ENCODE measurements at places on chromosomes 11 and 22. TPM values are rescaled to one million over a fixed set of nuclear protein-coding genes. Genes with fewer than 3 reads are reported as not detected.

The BTBD10 gene
- 34.5 TPM for total RNA-seq

The CRYBB3 gene
- 0.72 TPM for total RNA-seq

The TSSK2 gene
- total RNA-seq = not detected

The SAA1 gene
- total RNA-seq = 3.7 TPM

The CD248 gene
- total RNA-seq = 4.9 TPM

The OR52K1 gene
- total RNA-seq = not detected

The LRRC74B gene
- not detected for total RNA-seq

DNA sequence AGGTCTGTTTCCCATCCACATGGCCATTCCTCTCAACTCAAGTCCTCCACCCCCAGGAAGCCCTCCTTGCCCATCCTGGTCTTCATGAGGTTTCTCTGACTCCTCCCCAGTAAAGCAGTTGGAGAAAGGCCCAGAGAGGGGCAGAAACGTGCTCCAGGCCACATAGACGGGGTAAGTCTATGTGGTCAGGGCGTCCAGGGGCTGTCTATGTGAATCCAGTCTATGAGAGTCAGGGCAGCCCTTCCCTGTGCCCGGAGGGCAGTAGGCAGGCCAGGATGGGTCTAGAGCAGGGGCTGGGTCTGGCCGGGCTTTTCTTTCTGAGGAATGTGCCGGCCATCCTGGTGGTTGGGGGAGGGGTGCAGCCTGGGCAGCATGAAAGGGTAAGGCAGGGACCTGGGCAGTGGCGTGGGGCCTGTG lies 11.7 kb downstream of the GUCD1 start:
- H3K36me3 ChIP-seq = peaks cover 24% of the 10 kb centered on the region
- no peak overlapping the region for H3K4me3 ChIP-seq
- no peaks in the 10 kb centered on the region for H3K27me3 ChIP-seq
- no peaks in the 10 kb centered on the region for H3K4me1 ChIP-seq

DNA sequence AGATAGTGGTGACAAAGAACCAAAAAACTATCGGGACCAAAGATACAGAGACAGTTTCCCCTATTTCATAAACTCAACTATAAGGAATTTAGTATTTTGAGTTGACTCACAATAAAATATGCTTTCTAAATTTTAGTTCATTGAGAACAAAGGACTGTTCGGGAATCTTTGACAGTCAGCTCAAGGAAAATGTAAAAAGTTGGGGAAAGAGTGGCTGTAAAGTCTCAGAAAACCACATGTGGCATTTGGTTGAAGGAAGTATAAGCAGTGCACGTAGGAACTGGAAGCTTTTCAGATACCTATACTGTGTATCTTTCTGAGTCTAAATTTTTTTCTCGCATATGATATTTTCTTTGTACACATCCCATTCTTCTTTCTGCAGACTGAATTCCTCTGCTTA lies 688.9 kb downstream of the KCNA4 start:
- no peaks in the 10 kb centered on the region for H3K27me3 ChIP-seq
- DNase-seq = no peak
- H3K4me3 ChIP-seq = no peak overlapping the region

GRCh38 chr22:32661737-32662586 lies 139.5 kb upstream of the TIMP3 start:
- H3K4me3 ChIP-seq = no peak overlapping the region
- no peak overlapping the region for H3K27ac ChIP-seq
- no peaks in the 10 kb centered on the region for H3K4me1 ChIP-seq
- H3K27me3 ChIP-seq = no peaks in the 10 kb centered on the region
- no peak for DNase-seq
- no peaks in the 10 kb centered on the region for H3K36me3 ChIP-seq

DNA sequence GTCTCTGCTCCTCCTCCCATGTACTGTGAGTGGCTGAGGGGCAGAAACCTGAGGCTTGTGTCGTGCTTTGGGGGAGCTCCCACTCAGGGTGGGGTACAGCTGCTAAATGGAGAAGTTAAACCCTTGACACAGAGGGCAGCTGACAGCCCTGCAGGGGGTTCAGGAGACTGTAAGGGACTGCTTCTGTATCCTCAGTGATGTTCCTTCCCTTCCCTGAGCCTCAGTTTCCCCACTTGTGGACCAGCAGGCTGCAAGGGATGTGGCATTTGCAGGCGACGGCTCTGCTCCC lies 15.6 kb downstream of the SYNGR1 start:
- H3K4me3 ChIP-seq = no peak overlapping the region
- H3K4me1 ChIP-seq = no peaks in the 10 kb centered on the region
- no peaks in the 10 kb centered on the region for H3K36me3 ChIP-seq
- H3K27ac ChIP-seq = no peak overlapping the region
- DNase-seq = no peak

DNA sequence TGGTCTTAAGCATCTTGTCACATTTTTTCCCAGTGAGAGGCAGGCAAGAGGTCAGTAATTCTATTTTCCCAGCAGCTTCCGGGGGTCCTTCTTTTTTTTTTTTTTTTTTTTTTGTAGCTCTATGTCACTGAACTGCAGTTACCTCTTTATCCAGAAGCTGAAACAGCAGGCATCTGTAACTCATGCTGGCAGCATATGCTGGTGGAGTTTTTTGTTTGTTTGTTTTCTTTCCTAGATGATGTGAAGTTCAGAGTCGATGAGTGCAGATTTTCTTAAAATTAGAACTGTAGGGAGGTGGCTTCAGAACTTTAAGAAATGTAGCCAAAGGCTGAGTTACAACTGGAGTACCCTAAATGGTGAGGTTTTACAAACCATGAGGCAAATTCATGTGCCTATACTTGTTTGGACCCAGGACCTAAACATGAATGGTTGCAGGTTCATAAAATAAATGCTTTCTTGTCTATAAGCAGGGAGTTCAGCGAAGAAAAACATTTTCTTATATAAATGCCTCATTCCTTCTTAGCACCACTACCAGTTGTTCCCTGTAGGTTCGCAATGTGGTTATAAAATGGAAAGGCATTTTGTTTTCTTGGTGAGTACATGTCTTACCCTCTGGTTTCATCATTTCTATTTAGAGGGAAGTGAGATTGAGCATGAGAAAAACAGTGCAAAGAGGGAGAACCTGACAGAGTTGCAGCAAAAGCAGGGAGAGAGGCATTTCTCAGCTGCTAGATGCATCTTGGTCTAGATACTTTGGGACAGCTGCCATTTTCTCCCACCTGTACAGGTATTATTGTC lies 84.0 kb downstream of the TRIM44 start:
- H3K27ac ChIP-seq = no peak overlapping the region
- no peak overlapping the region for H3K4me3 ChIP-seq
- H3K36me3 ChIP-seq = no peaks in the 10 kb centered on the region
- no peaks in the 10 kb centered on the region for H3K4me1 ChIP-seq
- no peak for DNase-seq

GRCh38 chr11:10158461-10158860 lies 135.6 kb downstream of the SBF2 start:
- H3K27me3 ChIP-seq = no peaks in the 10 kb centered on the region
- no peak overlapping the region for H3K27ac ChIP-seq
- no peaks in the 10 kb centered on the region for H3K4me1 ChIP-seq
- no peak overlapping the region for H3K4me3 ChIP-seq

- no peak overlapping the region for H3K4me3 ChIP-seq
- no peaks in the 10 kb centered on the region for H3K36me3 ChIP-seq
- no peaks in the 10 kb centered on the region for H3K27me3 ChIP-seq
- DNase-seq = no peak
- H3K4me1 ChIP-seq = no peaks in the 10 kb centered on the region
- no peak overlapping the region for H3K27ac ChIP-seq
Measured at GRCh38 chr11:31477528-31478222, 31.7 kb downstream of the IMMP1L start.

DNA sequence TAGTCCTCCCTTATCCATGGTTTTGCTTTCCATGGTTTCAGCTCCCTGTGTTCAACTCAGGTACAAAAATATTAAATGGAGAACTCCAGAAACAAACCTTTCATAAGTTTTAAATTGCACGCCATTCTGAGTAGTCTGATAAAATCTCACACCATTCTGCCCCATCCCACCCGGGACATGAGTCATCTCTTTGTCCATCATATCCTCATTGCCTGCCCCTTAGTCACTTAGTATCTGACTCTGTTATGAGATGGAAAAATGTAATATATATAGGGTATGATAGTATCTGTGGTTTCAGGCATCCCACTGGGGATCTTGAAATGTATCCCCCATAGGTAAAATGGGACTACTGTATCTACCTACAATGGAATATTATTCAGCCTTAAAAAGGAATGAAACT lies 35.5 kb upstream of the FGF3 start:
- no peaks in the 10 kb centered on the region for H3K36me3 ChIP-seq
- H3K4me1 ChIP-seq = no peaks in the 10 kb centered on the region
- H3K27me3 ChIP-seq = no peaks in the 10 kb centered on the region
- no peak overlapping the region for H3K4me3 ChIP-seq
- DNase-seq = no peak
- no peak overlapping the region for H3K27ac ChIP-seq

DNA sequence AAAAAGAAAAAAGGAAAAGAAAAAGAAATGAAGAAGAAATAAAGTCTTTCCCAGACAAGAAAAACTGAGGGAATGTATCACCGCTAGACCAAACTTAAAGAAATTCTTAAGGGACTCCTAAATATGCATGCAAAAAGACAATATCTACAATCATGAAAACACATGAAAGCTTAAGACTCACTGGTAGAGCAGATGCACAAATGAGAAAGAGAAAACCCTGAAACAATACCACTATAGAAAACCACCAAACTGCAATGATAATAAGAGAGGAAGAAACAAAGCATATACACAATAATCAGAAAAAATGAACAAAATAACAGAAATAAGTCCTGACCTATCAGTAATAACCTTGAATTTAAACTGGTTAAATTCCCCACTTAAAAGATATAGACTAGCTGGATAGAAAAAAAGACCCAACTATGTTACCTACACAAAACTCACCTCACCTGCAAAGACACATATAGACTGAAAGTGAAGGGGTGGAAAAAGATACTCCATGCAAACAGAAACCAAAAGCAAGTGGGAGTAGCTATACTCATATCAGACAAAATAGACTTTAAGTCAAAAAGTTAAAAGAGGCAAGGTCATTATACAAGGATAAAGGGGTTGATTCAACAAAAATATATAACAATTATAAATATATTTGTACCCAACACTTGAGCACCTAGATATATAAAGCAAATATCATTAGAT lies 61.3 kb upstream of the NARS2 start:
- H3K4me3 ChIP-seq = no peak overlapping the region
- no peak overlapping the region for H3K27ac ChIP-seq
- no peaks in the 10 kb centered on the region for H3K4me1 ChIP-seq
- H3K36me3 ChIP-seq = no peaks in the 10 kb centered on the region
- H3K27me3 ChIP-seq = no peaks in the 10 kb centered on the region

DNA sequence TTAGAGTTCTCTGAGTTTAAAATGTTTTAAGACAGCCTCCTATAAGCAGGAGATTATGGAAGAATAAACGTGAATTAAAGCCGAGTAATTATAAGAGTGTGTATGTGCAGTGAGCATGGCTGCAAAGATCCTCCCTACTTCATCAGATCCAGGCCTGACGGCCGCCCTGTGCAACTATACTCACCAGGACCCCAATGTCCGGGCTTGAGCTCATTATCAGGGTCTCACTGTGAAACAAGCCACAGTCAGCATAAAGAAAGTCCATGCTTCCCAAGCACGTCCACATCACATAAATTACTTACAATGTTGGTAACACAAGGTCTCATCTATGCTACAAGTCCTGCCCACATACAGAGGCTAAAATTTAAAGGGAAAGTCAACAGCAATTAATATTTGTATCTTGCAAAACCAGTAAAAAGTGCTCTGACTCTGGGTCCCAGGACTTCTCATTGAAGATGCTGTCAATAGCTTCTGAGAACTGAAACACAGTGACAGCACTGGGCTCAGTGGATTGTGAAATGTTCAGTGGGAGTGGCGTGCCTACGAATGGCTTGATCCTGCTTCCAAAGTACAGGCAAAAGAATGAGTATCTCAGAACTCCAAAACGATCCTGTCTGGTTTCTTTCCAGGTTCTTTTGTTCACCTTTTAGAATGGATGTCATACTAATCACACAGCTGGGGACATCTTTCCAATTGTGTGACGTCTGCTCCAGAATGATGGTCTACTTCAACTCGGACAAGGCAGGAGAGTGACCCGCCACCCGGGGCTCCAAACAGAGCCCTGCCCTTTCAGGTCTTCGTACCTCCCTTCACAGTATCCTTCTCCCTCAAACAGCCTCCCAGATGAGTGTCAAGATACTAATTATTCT lies 72.1 kb upstream of the ARFGAP3 start:
- no peaks in the 10 kb centered on the region for H3K27me3 ChIP-seq
- peak overlapping the region; percentile 65 for H3K27ac ChIP-seq
- no peak overlapping the region for H3K4me3 ChIP-seq
- H3K36me3 ChIP-seq = no peaks in the 10 kb centered on the region
- no peak for DNase-seq
- peaks cover 5% of the 10 kb centered on the region for H3K4me1 ChIP-seq

GRCh38 chr11:62148271-62148980 lies 24.6 kb downstream of the INCENP start:
- no peak overlapping the region for H3K4me3 ChIP-seq
- H3K36me3 ChIP-seq = no peaks in the 10 kb centered on the region
- DNase-seq = no peak

DNA sequence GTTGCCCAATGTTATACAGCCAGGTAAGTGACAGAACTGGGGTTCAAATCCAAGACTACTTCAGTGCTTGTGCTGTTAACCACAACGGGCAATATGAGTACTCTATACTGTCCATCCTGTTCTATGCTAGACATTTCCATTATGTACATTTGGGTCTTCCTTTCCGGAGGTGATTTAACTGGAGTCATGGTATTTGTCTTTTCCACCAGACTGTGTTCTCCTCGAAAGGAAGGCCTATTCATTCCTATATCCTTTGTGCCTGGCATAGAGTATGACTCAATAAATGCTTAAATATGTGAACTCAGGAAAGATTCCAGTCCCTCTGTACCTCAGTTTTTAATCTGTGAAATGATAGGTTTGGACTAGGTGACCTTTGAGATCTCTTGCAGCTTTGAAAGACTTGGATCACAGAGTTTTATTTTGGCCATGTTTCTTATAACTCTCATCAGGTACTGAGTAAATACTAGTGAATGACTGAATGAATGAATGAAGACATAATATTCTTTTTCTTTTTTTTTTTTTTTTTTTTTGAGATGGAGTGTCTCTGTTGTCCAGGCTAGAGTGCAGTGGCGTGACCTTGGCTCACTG lies 6.6 kb downstream of the RNF121 start:
- no peaks in the 10 kb centered on the region for H3K36me3 ChIP-seq
- H3K27ac ChIP-seq = no peak overlapping the region
- no peaks in the 10 kb centered on the region for H3K27me3 ChIP-seq
- no peaks in the 10 kb centered on the region for H3K4me1 ChIP-seq

DNA sequence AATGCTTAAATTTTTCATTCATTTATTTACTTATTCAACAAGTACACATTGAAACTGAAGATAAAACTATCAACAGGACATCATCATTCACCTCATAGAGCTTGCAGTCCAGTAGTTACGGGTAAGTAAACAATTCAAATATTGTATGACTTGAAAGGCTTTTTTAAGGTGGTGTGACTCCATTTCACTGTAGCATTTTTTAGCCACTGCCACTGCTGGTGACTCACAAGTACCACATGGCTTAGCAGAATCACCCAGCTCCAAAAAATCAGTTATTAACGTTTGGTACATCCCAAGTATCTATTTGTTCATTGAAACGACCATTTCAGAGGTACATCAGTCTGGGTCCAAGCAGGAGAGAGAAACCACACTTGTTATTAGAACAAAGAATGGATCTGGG lies 427.9 kb upstream of the DDI1 start:
- no peaks in the 10 kb centered on the region for H3K27me3 ChIP-seq
- DNase-seq = no peak
- no peak overlapping the region for H3K4me3 ChIP-seq
- H3K4me1 ChIP-seq = no peaks in the 10 kb centered on the region

- peak; percentile 49 for DNase-seq
- H3K4me1 ChIP-seq = no peaks in the 10 kb centered on the region
- H3K36me3 ChIP-seq = no peaks in the 10 kb centered on the region
- H3K27me3 ChIP-seq = no peaks in the 10 kb centered on the region
- H3K4me3 ChIP-seq = no peak overlapping the region
Measured at GRCh38 chr11:32172848-32173834, 82.3 kb downstream of the RCN1 start.
